ENCODE measurements at places on chromosomes 11 and 22.

GRCh38 chr22:30582788-30583545 lies 8.5 kb upstream of the GAL3ST1 start:
- DNase-seq, result no peak

- DNase-seq, result no peak
Observed at GRCh38 chr11:19561011-19561410, 151.6 kb upstream of the NAV2 start.

DNA sequence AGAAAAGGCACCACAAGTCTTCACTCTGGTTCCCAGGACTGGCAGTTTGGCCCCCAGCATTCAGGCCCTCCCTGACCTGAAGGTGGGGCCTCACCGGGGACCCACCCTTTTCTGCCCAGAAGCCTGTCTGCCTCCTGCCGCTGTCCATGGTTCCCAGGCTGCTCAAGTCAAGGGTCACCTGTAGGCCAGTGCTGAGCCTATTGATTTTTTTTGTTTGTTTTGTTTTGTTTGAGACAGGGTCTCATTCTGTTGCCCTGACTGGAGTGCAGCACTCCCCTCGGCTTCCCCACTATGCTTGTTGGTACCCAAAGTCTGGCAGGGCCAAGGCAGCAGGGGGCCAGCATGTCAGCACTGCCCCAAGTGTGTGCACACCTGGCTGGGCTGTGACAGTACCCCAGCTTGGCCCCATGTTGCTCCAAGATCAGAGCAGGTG lies 11.0 kb upstream of the MED17 start:
- no peak for DNase-seq

- DNase-seq, result no peak
Observed at GRCh38 chr11:14132312-14132711, 169.8 kb downstream of the SPON1 start.

GRCh38 chr11:100932474-100933100 lies 197.0 kb downstream of the PGR start:
- no peak for DNase-seq

GRCh38 chr11:46832511-46833214 lies 13.4 kb downstream of the CKAP5 start:
- DNase-seq, result no peak

DNA sequence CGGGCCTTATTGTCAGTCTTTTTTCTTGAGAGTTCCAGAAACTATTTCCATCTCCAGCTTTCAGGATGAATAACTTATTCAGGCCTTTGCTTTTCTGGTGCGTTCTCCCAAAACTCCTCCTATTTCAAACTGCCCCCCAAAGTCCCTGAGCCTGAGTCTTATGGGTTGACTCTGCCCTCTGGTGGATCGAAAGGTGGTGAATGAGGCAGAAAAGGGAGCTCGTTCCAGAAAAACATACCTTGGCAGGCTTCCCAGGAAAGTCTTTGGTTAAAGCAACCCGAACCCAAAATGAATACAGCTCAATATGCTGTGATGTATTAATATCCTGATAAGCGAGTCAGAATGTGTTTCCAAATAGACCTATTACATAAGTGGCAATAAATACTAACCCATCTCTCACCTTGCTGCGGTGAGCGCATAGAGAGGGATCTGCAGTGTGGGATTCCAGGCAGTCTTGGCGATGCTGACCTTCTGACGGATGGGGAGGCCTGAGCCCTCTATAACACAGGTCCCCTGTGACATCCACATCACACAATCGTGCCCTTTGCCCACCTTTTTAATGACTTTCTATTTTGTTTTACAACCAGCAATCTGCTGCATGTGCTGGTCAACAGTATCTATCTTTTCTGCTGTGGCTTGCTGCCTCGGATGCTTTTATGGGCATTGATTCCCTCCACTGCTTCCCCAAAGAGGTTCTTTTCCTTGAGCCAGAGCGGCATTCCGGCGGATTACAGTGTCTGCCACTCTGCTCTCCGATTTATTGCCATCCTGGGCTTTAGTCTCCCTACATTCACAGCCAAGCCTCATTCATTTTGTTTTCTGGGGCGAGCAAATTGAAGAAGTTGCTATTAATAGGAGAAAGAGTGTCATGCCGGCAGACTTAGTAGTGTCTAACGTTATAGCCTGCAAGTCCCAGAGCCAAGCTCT lies 756.8 kb downstream of the NTM start:
- DNase-seq, result no peak

DNA sequence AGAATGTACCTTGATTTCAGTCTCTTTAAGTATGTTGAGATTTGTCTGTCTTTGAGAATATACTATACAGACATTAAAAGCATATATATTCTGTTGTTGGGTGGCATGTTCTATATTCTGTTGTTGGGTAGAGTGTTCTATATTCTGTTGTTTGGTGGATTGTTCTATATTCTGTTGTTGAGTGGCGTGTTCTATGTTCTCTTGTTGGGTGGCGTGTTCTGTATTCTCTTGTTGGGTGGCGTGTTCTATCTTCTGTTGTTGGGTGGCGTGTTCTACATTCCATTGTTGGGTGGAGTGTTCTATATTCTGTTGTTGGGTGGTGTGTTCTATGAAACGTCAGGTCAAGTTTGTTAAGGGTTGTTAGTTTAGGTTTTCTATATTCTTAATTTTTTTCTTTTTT lies 27.1 kb upstream of the CTTN start:
- DNase-seq, result no peak

DNA sequence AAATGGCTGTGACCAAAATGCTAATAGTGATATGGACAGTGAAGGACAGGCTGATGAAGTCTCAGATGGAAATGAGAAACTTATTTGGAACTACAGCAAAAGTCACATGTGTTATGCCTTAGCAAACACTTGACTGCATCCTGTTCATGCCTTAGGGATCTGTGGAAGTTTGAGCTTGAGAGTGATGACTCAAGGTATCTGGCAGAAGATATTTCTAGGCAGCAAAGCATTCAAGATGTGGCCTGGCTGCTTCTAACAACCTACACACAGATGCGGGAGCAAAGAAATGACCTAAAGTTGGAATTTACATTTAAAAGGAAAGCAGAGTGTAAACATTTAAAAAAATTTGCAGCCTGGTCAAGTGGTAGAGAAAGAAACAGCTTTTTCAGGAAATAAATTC lies 28.1 kb upstream of the CD81 start:
- no peak for DNase-seq

DNA sequence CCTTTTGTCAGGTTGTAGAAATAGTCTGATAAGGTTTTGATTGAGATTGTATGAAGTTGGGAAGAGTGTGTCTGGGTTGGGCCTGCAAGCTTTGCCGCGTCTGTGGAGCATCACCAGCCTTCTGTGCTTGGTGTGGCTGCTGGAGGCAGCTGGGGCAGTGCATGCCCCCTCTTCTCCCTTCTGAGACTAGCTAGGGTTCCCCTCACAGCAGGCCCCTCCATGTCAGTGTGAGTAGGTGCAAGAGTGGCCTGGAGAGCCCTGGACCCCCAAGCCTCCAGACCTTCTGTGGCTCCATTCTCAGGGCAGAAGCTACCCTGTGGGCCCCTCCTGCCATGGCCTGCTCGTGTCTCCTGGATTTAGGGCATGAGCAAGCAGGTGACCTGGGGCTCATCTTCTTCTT lies 914.2 kb downstream of the TBC1D22A start:
- no peak for DNase-seq
